ENCODE measurements at places on chromosomes 11 and 22. TPM values are rescaled to one million over a fixed set of nuclear protein-coding genes. Genes with fewer than 3 reads are reported as not detected.
A peak's percentile ranks its signal among the peaks of the same experiment; 100 is the strongest.

GRCh38 chr22:27436591-27436990 lies 365.0 kb downstream of the MN1 start:
- no peak overlapping the region for H3K27ac ChIP-seq
- no peaks in the 10 kb centered on the region for H3K4me1 ChIP-seq
- H3K27me3 ChIP-seq: no peaks in the 10 kb centered on the region
- H3K4me3 ChIP-seq: no peak overlapping the region
- DNase-seq: no peak
- no peaks in the 10 kb centered on the region for H3K36me3 ChIP-seq

GRCh38 chr11:1933416-1934334 lies 13.5 kb upstream of the MRPL23 start:
- no peaks in the 10 kb centered on the region for H3K4me1 ChIP-seq
- no peak overlapping the region for H3K27ac ChIP-seq
- no peak overlapping the region for H3K4me3 ChIP-seq
- H3K27me3 ChIP-seq: peaks cover 5% of the 10 kb centered on the region
- no peak for DNase-seq
- no peaks in the 10 kb centered on the region for H3K36me3 ChIP-seq

DNA sequence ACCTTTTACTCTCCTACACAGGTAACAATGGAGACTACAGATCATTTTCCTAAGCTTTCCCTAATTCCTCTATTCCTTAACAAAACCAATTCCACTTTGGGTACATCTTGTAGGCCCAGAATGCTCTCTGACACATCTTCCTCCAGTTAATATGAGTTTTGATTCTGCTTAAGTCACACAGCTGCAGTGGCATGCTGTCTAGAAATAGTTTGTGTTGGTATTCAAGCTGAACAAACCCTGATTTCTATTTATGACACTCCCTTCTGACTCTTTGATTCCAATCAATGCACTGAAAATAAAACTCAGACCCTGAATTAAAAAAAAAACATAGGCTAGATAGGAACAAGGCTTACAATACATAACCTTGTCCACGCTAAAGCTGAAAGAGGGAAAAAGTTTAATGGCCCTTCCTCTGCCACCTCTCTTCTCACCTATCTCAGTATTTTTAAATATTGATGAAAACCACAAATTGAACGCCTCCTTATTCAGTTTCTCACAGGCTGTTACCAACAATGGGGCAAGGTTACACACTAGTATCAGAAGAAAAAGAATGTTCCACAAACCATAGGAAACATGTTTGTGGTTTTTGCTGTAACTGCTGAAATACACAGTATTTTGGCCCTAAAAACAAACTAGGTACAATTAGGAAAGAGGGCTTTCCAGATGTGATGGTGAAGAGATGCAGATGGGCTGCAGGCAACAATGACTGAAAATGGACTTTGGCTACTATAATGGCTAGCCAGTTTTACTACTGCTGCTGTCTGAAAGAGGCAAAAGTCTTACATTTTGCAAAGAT lies 35.7 kb upstream of the GAB2 start:
- no peaks in the 10 kb centered on the region for H3K27me3 ChIP-seq
- no peak overlapping the region for H3K4me3 ChIP-seq
- no peaks in the 10 kb centered on the region for H3K36me3 ChIP-seq
- no peak for DNase-seq

DNA sequence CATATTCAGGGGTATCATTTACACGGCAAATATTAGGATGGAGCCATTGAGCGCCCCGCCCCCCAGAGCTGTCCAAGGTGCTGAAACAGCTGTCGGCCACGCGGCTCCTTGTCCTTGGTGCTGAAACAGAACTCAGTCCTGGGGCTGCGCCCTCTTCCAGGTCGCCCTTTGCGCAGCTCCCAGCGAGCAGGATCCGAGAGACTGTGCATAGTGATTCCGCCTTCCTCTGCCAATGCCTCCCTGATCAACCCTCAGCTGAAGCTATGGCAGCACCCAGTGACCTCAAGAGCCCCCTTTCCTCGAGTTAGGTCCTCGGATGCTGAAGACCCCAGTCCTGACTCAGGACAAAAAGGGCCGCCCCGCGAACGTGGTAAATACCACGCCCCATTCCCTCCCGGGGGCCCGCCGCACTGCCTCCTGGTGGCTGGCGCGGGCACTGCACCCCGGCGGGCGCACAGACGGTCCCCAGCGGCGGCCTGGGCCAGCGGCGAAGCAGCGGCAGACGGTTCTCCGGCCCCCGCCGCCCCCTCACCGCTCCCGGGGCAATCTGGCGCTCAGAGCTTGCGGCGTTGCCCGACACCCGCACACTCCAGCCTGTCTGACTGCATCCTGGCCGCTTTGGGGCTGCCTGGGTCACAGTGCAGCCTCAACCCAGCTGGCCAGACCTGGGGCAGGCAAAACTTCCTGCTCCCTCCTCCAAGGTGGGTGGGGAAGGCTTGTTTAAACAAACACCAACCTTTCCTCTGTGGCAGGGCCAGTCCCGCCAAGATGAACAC lies 13.4 kb downstream of the SYT7 start:
- no peak overlapping the region for H3K27ac ChIP-seq
- DNase-seq: peak; percentile 78
- no peaks in the 10 kb centered on the region for H3K4me1 ChIP-seq
- no peak overlapping the region for H3K4me3 ChIP-seq
- peaks cover 59% of the 10 kb centered on the region for H3K27me3 ChIP-seq

GRCh38 chr11:120304526-120304925 lies 20.6 kb upstream of the TLCD5 start:
- H3K4me1 ChIP-seq: no peaks in the 10 kb centered on the region
- no peak for DNase-seq
- no peak overlapping the region for H3K27ac ChIP-seq
- H3K4me3 ChIP-seq: no peak overlapping the region
- no peaks in the 10 kb centered on the region for H3K36me3 ChIP-seq

DNA sequence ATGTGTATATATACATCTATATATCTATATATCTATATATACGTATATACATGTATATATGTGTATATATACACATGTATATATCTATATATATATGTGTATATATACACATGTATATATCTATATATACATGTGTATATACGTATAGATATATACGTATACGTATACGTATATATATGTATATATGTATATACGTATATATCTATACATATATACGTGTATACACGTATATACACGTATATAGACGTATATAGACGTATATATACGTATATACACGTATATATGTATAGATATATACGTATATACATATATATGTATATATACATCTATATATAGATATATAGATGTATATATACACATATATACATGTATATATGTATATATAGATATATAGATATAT lies 25.1 kb upstream of the CAPRIN1 start:
- no peak overlapping the region for H3K4me3 ChIP-seq
- DNase-seq: no peak
- no peaks in the 10 kb centered on the region for H3K27me3 ChIP-seq
- H3K4me1 ChIP-seq: no peaks in the 10 kb centered on the region

- no peak for DNase-seq
- H3K27me3 ChIP-seq: no peaks in the 10 kb centered on the region
- peaks cover 24% of the 10 kb centered on the region for H3K4me1 ChIP-seq
- no peak overlapping the region for H3K27ac ChIP-seq
- no peaks in the 10 kb centered on the region for H3K36me3 ChIP-seq
Measured at GRCh38 chr11:123475469-123475868, 45.4 kb downstream of the GRAMD1B start.

GRCh38 chr22:44211256-44211945 lies 30.7 kb downstream of the PARVG start:
- no peak overlapping the region for H3K4me3 ChIP-seq
- DNase-seq: no peak
- no peak overlapping the region for H3K27ac ChIP-seq
- H3K4me1 ChIP-seq: peaks cover 21% of the 10 kb centered on the region
- no peaks in the 10 kb centered on the region for H3K27me3 ChIP-seq
- no peaks in the 10 kb centered on the region for H3K36me3 ChIP-seq

GRCh38 chr11:73374151-73374550 lies 2.0 kb upstream of the RELT start:
- no peak overlapping the region for H3K27ac ChIP-seq
- peaks cover 62% of the 10 kb centered on the region for H3K4me1 ChIP-seq
- no peak overlapping the region for H3K4me3 ChIP-seq
- DNase-seq: no peak
- H3K36me3 ChIP-seq: peaks cover 9% of the 10 kb centered on the region

- H3K36me3 ChIP-seq: no peaks in the 10 kb centered on the region
- no peaks in the 10 kb centered on the region for H3K27me3 ChIP-seq
- DNase-seq: no peak
Measured at GRCh38 chr11:64130618-64131017, 35.3 kb downstream of the MACROD1 start.

DNA sequence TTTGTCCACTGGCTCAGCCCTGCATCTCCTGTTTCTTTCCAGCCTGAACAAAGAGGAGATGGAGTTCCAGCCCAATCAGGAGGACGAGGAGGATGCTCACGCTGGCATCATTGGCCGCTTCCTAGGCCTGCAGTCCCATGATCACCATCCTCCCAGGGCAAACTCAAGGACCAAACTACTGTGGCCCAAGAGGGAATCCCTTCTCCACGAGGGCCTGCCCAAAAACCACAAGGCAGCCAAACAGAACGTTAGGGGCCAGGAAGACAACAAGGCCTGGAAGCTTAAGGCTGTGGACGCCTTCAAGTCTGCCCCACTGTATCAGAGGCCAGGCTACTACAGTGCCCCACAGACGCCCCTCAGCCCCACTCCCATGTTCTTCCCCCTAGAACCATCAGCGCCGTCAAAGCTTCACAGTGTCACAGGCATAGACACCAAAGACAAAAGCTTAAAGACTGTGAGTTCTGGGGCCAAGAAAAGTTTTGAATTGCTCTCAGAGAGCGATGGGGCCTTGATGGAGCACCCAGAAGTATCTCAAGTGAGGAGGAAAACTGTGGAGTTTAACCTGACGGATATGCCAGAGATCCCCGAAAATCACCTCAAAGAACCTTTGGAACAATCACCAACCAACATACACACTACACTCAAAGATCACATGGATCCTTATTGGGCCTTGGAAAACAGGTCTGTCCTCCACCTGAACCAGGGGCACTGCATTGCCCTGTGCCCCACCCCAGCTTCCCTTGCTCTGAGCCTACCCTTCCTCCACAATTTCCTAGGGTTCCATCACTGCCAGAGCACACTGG lies 5.0 kb downstream of the FTH1 start:
- peak overlapping the region; percentile 87 for H3K27ac ChIP-seq
- no peaks in the 10 kb centered on the region for H3K27me3 ChIP-seq
- DNase-seq: peak; percentile 24
- H3K36me3 ChIP-seq: peaks cover 30% of the 10 kb centered on the region
- peaks cover 53% of the 10 kb centered on the region for H3K4me1 ChIP-seq
- no peak overlapping the region for H3K4me3 ChIP-seq

DNA sequence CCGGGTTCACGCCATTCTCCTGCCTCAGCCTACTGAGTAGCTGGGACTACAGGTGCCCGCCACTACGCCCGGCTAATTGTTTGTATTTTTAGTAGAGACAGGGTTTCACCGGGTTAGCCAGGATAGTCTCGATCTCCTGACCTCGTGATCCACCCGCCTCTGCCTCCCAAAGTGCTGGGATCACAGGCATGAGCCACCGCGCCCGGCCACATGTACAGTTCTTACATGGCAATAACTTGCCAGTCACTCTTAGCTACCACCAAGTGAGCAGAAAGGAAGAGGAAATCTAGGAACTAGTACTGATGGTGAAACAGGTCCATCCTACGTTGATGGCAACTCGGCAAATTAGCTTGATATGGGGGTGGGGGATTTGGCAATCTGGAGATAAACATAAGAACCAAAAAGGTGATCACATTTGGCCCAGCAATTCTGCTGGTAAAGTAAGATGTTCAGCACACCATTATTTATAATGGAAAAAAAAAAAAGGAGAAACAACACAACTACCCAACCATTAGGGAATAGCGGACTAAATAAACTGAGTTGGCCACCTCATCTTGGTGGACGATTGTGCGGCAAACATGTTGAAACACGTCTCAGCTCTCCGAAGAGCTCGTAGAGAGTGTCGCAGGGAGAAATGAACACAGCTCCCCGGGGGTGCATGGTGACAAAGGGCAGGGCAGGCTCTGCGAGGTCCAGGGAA lies 5.3 kb downstream of the NLRP6 start:
- H3K4me3 ChIP-seq: no peak overlapping the region
- H3K36me3 ChIP-seq: no peaks in the 10 kb centered on the region
- DNase-seq: no peak
- peaks cover 47% of the 10 kb centered on the region for H3K4me1 ChIP-seq
- no peaks in the 10 kb centered on the region for H3K27me3 ChIP-seq

GRCh38 chr11:20103281-20103680 lies 57.0 kb downstream of the DBX1 start:
- no peak for DNase-seq
- H3K4me1 ChIP-seq: peaks cover 18% of the 10 kb centered on the region
- H3K4me3 ChIP-seq: no peak overlapping the region
- H3K27me3 ChIP-seq: no peaks in the 10 kb centered on the region
- H3K27ac ChIP-seq: no peak overlapping the region

DNA sequence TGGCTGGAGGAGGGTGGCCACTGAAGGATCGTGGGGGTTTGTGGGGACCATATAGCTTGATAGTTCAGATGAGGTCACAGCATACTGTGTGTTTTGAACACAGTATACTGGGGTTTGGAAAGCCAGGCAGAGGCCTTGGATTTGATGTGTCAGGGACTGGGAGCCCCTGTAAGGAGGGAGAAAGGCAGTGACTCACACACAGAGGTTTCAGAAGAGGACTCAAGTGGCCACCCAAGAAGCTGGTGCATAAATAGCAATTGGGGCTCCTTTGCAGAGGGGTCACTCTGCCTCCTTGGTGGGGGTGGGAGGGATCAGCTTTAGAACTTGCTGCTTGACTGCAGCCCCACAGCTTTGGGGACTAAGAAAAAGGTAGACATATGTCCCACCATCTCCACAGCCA lies 39.3 kb downstream of the SLC5A1 start:
- H3K36me3 ChIP-seq: no peaks in the 10 kb centered on the region
- no peaks in the 10 kb centered on the region for H3K4me1 ChIP-seq
- H3K27ac ChIP-seq: no peak overlapping the region
- DNase-seq: no peak

DNA sequence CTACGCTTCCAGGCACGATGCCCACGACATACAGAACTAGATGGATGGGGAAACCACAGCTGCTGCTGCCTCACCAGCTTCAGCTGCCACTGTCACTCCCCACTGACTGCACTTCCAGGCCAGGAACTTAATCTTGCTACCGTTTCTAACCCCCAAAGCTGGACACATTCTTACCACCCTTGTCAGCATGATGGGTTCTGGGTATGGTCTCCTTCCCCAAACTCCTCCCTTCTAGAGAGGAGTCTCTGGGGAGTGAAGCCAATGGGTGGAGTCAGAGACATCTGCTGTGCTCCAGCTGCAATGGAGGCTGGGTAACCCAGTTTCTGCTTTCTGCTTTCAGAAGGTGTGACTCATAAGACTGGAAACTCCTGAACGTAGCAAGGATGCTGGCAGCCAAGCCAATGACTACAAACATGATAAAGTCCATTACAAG lies 87.0 kb upstream of the THY1 start:
- no peaks in the 10 kb centered on the region for H3K4me1 ChIP-seq
- no peak overlapping the region for H3K4me3 ChIP-seq
- DNase-seq: peak; percentile 58
- H3K27ac ChIP-seq: no peak overlapping the region

GRCh38 chr11:15816260-15816871 lies 540.0 kb downstream of the SOX6 start:
- H3K4me3 ChIP-seq: no peak overlapping the region
- H3K27me3 ChIP-seq: no peaks in the 10 kb centered on the region
- no peak for DNase-seq
- no peaks in the 10 kb centered on the region for H3K36me3 ChIP-seq

The INS gene
- not detected for total RNA-seq

The TP53I11 gene
- 229 TPM for total RNA-seq

The HBE1 gene
- total RNA-seq: not detected

Data from B cell (primary cell).